ENCODE measurements at places on chromosomes 3 and 15.

DNA sequence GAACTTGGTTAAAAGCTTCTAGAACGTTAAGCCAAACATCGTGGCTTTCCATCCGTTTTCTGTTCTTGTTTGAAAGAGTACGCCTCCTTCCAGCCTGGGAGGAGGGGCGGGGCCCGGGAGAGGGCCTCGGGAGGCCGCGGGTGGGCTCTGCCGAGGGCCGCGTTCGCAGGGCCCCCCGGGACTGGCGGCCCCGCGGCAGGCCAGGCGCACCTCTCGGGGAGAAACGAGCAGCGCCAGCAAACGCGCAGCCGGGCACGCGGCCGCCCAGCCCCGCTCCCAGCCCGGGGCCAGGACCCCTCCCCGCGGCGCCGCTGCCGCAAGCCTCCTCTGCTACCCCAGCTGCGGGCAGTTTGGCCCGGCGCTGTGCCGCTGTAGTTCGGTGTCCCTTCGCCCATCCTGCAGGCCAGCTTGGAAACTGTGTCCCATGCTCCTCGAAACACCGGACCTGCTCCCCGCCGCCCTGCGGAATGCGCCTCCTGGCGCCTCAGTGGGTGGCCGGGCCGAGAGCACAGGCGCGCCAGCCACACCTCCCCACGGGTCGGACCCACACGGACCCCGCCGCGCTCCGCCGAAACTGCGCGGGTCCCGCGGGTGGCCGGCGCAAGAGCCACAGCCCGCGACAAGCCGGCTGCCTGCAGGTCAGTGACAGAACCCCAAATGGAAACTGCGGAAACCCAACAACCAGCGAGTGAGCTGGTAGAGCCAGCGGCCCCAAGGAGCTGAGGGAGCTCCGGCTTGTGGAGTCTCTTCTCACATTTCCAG lies 2.3 kb downstream of the OCA2 start:
- DNase-seq = no peak

- DNase-seq = no peak
These were observed 1.2 kb downstream of the SLC12A6 start for GRCh38 chr15:34336231-34336990.

- no peak for DNase-seq
These were observed 129.0 kb downstream of the LRRK1 start for GRCh38 chr15:101048176-101048575.

- DNase-seq = no peak
These were observed 55.6 kb downstream of the CYP11A1 start for GRCh38 chr15:74311734-74312444.

DNA sequence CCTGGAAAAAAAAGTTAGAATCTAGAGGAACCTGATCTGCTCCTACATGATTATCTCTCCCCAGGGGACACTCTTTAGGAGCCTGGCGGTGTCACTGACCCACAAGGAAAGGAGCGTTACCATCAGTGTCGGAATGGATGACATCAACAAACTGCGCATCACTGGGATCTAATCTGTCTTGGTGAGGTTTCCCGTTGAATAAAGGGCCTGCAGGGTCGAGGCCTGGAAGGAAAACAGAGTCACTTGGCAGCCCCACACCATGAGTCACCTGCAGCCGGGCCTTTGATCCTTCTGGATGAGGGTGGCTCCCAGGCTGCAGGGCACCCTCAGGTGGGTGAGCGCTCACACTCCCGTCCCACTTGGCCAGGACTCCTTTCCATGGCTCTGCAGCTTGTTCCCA lies 25.0 kb downstream of the LIPH start:
- no peak for DNase-seq
